Pancreas (tissue), 10 donors: ENCODE measurements at places on chromosomes 7 and 10. TPM values are rescaled to one million over a fixed set of nuclear protein-coding genes. Genes with fewer than 3 reads are reported as not detected.

DNA sequence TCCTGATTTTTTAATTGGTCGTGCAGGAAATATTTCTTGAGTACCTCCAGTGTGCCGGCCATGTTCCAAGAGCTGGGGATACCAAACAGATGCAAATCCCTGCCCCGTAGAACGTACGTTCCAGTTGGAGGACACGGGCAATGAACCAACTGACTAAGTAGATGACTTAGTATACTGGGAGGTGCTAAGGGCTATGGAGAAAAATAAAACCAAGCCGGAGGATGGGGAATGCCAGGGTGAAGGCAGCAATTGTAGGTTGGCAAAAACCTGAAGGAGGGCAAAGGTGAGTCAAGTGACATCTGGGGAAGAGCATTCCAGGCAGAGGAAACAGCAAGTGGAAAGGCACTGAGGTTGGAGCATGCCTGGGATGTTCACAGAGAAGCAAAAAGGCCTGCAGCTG, 6.8 kb upstream of the VSIR start:
- H3K36me3 ChIP-seq, result no peaks in the 10 kb centered on the region
- H3K27ac ChIP-seq, result no peak overlapping the region
- H3K4me1 ChIP-seq, result no peaks in the 10 kb centered on the region
- DNase-seq, result no peak
- no peak overlapping the region for H3K4me3 ChIP-seq
- H3K27me3 ChIP-seq, result no peaks in the 10 kb centered on the region

SPDYE6 gene
- total RNA-seq, result not detected

DNA sequence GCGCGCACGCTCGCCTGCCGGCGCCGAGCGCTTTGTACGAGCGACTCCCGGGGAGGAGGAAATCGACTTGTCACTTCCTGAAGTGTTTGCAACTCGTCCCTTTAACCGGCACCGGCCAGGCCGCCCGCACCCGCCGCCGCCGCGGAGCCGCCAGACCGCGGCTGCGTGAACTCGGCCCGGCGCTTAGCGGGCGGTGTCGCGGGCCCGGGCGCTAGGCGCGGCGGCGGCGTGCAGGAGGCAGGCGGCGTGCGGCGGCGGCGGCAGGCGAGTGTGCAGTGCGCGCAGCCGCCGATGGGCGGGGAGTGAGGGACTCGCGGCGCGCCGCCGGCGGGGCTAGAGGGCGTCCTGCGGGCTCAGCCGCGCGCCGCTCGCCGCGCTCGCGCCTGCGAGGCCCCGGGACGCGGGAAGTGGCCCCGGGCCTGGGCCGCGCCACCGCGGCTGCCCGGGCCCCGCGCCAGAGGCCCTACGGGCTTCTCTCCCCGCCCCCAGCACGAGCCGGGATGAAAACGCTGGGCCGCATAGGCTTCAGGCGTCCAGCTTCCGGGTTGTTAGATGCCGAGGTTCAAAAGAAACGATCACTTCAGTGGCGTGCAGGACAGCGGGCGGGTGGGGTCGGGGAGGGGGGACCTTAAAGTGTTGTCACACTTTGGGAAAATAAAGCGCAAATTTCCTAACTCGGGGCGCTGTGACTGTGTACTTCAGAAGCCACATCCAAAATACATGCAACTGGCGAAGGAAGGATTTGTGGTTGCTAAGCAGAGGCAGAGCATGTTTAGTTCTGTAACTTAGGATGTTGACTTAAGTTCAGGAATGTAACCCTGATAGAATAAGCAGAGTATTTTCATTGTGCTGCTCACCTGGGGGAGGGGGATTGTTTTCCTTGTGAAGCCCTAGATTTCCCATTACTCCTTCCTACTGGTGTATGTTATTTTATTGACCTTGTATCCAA, at the start of gene FAM53B:
Gene FAM53B (minus strand): TSS at position 277 of the 949 bp plus-strand sequence. CDS start 37,665 bp downstream, outside the sequence.
- no peaks in the 10 kb centered on the region for H3K36me3 ChIP-seq
- no peaks in the 10 kb centered on the region for H3K27me3 ChIP-seq
- peaks cover 21% of the 10 kb centered on the region for H3K4me1 ChIP-seq
- peak within 1 kb of the TSS; percentile 81 for H3K27ac ChIP-seq
- H3K4me3 ChIP-seq, result peak within 1 kb of the TSS; percentile 64

GRCh38 chr10:124641282-124642087, 102.7 kb downstream of the FAM53B start:
- H3K4me1 ChIP-seq, result no peaks in the 10 kb centered on the region
- H3K4me3 ChIP-seq, result no peak overlapping the region

DNA sequence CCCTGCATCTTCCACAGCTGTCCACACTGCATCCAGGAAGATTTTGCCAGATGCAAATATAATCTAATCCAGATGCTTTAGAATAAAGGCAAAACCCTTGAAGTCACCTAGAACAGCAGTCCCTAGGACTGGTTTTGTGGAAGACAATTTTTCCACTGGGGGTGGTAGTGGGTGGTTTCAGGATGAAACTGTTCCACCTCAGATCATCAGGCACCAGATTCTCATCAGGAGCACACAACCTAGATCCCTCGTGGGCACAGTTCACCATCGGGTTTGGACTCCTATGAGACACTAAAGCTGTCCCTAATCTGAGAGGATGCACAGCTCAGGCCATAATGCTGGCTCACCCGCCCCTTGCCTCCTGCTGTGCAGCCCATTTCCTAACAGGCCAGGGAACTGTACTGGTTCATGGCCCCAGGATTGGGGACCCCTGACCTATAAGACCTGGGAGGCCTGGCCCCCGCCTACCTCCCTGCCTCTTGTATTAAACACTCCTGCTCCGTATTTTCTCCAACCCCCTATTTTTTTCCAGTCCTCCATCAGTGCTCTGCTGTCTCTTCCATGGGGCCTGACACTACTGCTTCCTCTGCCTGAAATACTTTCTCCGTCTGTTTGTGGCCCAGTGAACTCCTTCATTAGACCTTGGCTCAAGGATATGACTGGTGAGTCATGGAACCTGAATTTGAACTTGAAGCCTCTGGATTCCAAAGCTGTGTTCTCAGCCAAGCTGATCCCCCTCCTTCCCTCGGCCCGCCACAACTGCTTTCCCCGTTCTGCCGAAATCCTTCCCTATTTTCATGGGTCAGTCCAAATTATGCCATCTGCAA, 79.9 kb upstream of the RHEB start:
- no peaks in the 10 kb centered on the region for H3K27me3 ChIP-seq
- no peaks in the 10 kb centered on the region for H3K4me1 ChIP-seq
- peaks cover 2% of the 10 kb centered on the region for H3K36me3 ChIP-seq
- H3K27ac ChIP-seq, result no peak overlapping the region
- H3K4me3 ChIP-seq, result no peak overlapping the region
- DNase-seq, result no peak
